ENCODE measurements at places on chromosomes 3 and 15.

DNA sequence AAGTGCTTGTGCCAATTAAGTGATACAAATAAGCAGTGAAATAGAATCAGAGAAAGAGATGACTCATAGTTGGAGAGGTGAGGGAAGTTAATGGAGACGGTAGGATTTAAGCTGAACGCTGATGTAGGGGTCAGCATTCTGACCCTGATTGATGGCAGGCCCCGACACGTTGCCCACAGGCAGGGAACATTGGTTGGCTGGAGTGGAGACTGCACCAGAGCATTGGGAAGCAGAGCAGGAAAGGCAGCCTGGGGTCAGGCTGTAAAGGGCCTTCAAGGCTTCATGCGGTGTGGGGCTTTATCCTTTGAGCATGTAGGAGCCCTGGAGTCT lies 68.6 kb downstream of the DCUN1D1 start:
- no peak for DNase-seq

DNA sequence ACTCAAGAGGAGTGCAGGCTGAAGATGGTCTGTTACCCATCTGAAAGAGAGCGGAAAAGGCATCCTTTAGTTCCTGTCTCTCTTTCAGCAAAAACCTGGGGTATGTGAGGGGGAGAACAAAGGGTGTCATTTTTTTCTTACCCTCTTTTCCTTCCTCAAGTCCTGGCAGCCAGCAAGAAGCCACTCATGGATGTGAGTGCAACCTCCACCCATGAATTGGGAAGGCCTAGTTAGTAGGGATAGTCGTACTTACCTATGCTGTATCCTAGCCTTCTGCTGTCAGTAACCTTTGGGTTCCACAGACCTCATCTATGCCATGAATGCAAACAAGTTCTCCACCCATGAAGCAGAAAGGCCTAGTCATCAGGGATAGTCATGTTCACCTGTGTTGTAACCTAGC lies 472.8 kb downstream of the ZIC1 start:
- no peak for DNase-seq

DNA sequence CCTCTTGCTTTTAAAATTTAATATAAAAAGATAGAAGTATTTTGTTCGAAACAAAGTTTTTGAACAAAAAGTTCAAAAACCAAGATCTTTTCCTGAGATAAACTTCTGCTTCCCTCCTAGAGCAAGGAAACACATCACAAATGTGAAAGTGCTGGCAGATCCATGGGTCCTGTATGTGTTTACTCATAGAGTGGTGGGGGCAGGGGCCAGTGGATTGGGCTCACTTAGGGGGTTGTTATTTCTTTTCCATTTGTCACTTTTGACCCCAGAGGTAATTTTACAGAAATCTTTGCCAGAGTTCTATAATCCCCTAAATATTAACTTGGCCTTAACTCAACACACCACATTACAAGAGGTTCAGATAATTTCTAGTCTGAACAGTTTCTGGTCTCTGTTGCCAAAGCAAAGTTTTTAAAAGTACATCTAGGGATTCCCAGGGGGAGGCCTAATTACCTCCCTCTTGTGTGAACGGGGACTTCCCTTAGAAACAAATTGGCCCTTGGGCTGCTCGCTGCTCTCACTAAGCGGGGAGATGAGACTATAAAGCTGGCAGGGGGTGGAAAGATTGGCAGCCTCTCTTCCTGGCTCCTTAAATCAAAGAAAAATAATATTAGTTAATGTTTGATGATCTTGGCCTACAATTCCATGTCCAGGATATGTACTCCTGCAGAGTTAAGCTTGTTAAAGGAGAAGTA lies 66.8 kb upstream of the PTX3 start:
- DNase-seq, result no peak

- no peak for DNase-seq
Observed at GRCh38 chr3:67832817-67833216, 178.4 kb upstream of the SUCLG2 start.

- DNase-seq, result no peak
Observed at GRCh38 chr3:81985996-81986723, 224.7 kb upstream of the GBE1 start.
